ENCODE measurements at places on chromosomes 4 and X.

GRCh38 chr4:156953001-156953400 is 18.6 kb downstream of the PDGFC start:
- DNase-seq: no peak

- DNase-seq: no peak
Measured at GRCh38 chrX:476724-477075, 90.0 kb upstream of the PPP2R3B start.

DNA sequence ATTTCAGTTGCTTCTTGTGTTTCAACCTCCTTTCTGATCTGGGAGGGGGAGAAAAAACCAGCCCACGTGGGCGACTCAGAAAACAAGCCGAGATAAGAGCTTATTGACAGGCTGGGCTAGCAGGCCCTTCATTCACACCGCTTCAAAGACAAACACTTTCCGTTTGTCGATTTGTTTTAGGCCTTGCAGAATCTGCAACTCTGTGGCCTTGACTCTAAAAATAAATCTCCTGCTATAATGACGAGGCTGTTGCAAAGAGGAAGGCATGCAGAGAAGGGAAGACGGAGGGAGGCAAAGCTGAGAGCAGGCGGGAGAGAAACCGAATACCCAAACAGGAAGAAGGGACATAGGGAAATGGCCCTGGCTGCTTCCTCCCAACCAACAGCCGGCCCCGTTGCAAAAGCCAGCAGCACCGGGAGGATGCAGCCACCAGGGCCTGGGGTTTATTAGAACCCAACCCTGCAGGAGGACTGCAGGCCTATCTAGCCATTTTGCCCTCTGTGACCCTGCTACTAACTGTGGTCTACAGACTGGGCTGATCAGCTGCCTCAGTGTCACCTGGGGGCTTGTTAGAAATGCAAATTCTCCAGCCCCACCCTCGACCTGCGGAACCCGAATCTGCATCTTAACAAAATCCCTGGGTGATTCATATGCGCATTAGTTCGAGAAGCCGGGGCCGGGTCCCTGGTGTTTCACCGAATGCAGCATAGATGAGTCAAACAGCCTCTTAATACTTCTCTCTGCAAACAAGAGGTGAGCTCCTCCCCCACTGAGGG is 325.5 kb downstream of the BCOR start:
- peak; percentile 56 for DNase-seq

- no peak for DNase-seq
Measured at GRCh38 chr4:121376097-121376496, 4.7 kb downstream of the QRFPR start.

GRCh38 chrX:18428006-18428405 is 2.6 kb downstream of the CDKL5 start:
- no peak for DNase-seq

- DNase-seq: no peak
Measured at GRCh38 chr4:139642364-139642763, 23.3 kb upstream of the MGST2 start.

GRCh38 chrX:134373736-134374135 is 86.2 kb upstream of the HPRT1 start:
- DNase-seq: no peak

- peak; percentile 14 for DNase-seq
Measured at GRCh38 chrX:74421036-74421739, at the start of gene SLC16A2. Gene SLC16A2, plus strand, starts transcription at chrX:74421493. Its CDS starts 145 bp downstream, at chrX:74421638.

DNA sequence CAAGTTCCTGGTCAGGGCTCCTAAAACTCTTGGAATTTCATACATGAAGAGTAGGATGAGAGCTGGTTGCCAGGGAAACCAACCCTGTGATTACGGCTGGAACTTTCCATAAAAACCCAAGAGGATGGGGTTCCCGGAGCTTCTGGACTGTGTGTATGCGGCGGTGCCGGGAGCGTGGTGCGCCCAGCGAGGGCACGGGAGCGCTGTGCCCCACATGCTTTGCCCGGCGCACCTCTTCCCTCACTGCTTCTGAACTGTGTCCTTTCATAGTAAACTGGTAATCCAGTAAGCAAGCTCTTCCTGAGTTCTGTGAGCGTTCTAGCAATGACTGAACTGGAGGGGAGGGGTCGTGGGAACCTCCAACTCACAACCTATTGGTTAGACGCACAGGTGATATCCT is 152.6 kb downstream of the AFAP1 start:
- DNase-seq: no peak

- DNase-seq: no peak
Measured at GRCh38 chr4:26660261-26660660, 76.4 kb downstream of the TBC1D19 start.

DNA sequence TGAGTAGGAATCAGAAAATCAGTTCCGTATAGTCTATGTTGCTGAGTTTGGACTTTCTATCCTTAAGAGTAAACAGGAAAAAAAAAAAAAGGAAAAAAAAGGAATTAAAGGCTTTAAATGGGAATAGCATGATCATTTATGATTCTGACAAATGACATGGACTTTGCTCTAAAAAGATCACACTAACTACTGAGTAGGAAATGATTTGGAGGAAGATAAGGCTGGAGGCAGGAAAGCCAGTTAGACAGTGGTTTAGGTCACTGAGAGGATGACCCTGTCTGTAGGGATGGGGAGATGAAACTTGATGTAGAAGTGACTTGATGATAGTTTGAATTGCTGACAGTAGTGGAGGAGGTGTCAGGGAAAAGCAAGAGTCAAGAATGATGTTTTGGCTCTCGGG is 9.2 kb upstream of the JADE1 start:
- DNase-seq: no peak

GRCh38 chr4:6443035-6444023 is 29.1 kb downstream of the PPP2R2C start:
- DNase-seq: no peak

DNA sequence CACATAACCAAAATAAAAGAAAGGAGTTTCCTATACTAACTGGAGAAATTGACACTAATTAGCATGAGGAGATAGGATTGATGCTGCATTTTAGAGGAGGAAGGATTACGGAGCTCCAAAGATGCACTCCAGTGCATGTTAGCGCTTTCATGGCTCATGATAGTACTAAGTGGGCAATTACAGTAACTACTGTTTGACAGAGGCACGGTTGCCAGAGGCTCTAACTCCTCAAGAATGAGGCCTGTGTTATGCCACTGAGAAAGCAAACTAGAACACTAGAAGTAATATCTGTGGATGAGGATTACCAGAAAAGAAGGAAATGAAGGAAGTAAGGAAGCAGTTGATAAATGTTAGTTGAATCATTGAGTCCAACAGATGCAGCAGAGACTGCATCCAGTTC is 19.6 kb upstream of the PDGFC start:
- no peak for DNase-seq

GRCh38 chrX:69508610-69509009 is 4.5 kb downstream of the NALF2 start:
- no peak for DNase-seq

- DNase-seq: no peak
Measured at GRCh38 chr4:36041340-36041739, 203.0 kb downstream of the ARAP2 start.

DNA sequence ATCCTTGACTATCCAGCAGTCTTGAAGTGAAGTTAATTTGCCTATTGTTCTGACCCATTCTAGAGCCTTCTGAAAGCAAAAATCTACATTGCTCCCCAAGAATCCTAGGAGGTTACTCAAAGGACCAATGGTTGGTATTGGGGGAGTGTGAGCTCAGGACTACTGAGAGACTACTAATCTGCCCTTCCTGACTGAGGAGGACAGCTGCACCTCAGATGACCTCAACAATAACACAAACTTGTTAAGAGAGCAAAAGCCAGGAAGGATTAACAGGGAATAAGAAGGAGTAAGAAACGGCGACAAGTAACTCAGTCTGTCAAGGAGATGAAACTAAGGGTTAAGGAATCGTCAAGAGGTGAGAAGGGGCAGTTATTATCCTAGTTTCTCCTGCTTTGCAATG is 43.4 kb downstream of the IDS start:
- no peak for DNase-seq

- no peak for DNase-seq
Measured at GRCh38 chrX:13093529-13094140, 49.2 kb upstream of the FAM9C start.

DNA sequence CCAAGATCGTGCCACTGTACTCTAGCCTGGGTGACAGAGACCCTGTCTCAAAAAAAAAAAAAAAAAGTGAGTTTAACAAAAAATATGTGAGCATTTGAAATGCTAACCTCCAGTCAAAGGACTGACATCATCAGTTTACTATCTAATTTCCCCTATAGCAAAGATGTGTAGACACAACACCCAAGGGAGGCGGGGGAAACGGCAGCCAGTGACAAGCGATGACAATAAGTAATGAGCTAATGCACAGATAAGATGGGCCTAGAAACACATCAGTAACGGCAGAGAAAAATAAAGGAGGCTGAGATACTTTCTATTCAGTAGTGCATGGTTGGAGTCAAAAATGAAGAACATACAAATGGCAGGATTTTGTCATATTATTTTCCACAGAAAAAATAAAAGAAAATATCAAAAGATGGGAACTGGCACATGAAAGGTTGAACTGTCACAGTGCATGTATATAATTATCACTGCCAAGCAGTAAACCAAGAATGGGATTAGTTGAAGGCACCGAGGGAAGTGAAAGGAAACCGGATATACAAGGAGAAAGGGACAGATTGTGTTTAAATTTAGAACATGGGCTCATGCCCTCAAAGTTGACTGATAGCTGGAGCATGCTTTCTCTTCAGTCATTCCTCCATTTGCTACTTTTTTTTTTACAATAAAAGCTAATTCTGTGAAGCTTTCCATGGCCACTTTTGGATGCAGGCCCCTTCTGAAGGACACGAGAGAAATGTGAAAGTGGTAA is 41.8 kb downstream of the IGFBP7 start:
- no peak for DNase-seq

- no peak for DNase-seq
Measured at GRCh38 chr4:123593655-123594054, 197.1 kb downstream of the SPRY1 start.

GRCh38 chrX:49191574-49192011 is 5.4 kb upstream of the PRICKLE3 start:
- DNase-seq: no peak

- DNase-seq: no peak
Measured at GRCh38 chrX:15911734-15912550, 57.3 kb upstream of the AP1S2 start.

- DNase-seq: no peak
Measured at GRCh38 chr4:101584306-101584705, 206.2 kb upstream of the BANK1 start.

- DNase-seq: no peak
Measured at GRCh38 chr4:140052050-140052449, 101.9 kb downstream of the MAML3 start.

DNA sequence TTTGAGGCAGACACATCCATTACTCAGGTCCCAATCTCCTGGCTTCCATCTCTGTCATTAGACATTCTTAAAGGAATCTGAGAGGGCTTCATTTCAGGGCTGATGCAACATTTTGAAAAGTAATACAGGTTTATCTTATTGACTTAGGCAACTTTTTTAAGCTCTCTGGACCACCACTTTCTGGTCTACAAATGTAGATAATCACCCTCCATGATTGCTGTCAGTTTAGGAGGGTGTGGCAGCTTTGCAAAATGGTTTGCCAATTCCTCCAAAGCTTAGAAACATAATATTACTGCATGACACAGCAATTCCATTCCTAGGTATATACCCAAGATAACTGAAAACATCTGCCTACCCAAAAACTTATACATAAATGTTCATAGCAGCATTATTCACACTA is 77.6 kb downstream of the ARHGAP6 start:
- DNase-seq: no peak

DNA sequence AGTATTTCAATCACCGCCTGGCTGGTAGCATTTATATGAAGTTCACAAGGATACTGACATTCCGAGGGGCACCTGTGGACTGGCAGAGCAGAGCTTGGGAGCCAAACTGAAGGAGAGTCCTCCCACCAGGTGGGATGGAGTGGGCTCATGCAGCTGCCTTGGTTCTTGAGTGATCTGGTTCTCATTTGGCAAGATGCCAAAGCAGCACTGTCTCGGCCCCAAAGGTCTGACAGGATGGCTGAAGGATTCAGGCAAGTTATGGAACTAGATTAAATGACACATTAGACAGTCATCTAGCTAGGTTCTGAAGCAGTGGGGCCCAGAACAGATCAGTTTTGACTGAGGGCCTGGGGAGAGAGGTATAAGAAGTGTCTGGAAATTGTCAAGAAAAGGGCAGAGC is 3.2 kb downstream of the FGF16 start:
- DNase-seq: no peak

DNA sequence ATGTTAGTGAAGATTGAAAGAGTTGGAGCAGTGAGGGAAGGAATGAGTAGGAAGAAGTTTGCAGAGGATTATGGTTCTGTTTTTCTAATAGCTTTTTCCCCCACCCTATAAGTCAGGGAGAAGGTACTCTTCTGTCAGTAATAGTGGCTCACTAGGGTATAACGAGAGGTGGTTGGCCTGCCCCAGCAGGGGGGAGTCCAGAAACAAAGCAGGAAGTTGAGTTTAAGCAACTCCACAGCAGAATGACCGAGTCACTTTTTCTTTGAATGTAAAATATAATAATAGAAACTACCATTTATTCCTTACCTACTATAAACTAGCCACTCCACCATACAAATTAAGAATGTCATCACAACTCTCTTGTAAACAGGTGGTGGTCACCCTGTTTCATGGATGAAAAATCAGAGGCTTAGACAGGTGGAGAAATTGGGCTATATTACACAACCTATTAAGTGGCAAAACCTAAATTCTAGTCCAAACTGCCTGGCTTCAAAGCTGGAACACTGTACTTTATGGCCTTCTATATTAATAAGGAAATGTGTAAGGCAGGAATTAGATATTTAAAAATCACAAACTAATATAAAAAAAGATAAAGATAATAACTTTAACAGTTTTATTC is 21.9 kb downstream of the AP1AR start:
- no peak for DNase-seq

- no peak for DNase-seq
Measured at GRCh38 chrX:1424147-1424851, 28.4 kb downstream of the ASMTL start.

GRCh38 chr4:129346734-129347133 is 250.8 kb downstream of the C4orf33 start:
- no peak for DNase-seq

GRCh38 chr4:37742149-37742548 is 56.0 kb upstream of the RELL1 start:
- DNase-seq: no peak

DNA sequence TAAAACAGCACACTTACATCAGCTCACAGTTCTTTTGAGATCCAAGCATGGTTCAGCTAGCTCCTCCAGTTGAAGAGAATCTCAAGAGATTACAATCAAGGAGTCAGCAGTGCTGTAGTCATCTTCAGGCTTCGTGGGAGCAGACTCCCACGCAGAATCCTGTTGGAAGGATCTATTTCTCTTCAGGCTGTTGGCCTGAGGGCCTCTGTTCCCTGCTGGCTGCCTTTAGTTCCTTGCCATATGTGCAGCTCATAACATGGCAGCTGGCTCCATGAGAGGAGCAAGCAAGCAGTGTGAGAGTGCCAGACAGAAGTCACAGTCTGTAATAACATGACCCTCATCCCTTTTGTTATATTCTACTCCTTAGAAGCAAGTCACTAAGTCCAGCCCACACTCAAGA is 168.6 kb downstream of the COX18 start:
- DNase-seq: no peak

GRCh38 chrX:17185431-17185830 is 189.6 kb upstream of the NHS start:
- DNase-seq: no peak

GRCh38 chr4:105426187-105426897 is 47.5 kb downstream of the PPA2 start:
- DNase-seq: no peak

All from stimulated activated CD4-positive, alpha-beta T cell treated with anti-CD3 and anti-CD28 coated beads, Interleukin-12 subunit alpha, Interleukin-12 subunit beta, amount 100 ng/mL, for 48 hours (primary cell).